ENCODE measurements at places on chromosomes 11 and 22. TPM values are rescaled to one million over a fixed set of nuclear protein-coding genes. Genes with fewer than 3 reads are reported as not detected.

DNA sequence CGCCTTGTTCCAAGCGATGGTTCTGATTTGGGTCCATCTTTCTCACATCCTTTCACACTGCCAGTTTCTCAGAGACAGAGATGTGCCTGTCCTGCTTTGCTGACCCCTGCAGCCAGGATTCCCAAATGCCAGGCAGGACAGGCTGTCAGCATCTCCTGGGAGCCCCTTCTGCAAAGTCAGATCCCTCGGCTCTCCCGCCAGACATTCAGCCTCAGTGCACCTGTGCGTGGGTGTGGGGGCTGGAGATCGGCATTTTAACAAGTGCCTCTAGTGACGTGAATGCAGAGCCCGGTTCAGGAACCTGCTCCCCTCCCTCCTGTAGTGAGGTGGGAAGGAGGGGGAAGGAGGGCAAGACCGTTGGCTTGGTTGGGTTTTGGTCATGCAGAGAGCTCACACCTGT lies 108.9 kb upstream of the FGF3 start:
- H3K4me1 ChIP-seq: peaks cover 2% of the 10 kb centered on the region
- H3K27ac ChIP-seq: no peak overlapping the region

- H3K27me3 ChIP-seq: no peaks in the 10 kb centered on the region
- H3K36me3 ChIP-seq: no peaks in the 10 kb centered on the region
- DNase-seq: no peak
- H3K4me3 ChIP-seq: no peak overlapping the region
- H3K4me1 ChIP-seq: no peaks in the 10 kb centered on the region
These were observed 2.7 kb downstream of the OR51T1 start for GRCh38 chr11:4884361-4884760.

GRCh38 chr22:44286646-44287045 lies 26.1 kb downstream of the SHISAL1 start:
- no peak overlapping the region for H3K4me3 ChIP-seq
- no peaks in the 10 kb centered on the region for H3K36me3 ChIP-seq
- no peak for DNase-seq
- H3K27ac ChIP-seq: no peak overlapping the region

GRCh38 chr11:19868281-19868821 lies 155.7 kb downstream of the NAV2 start:
- no peak overlapping the region for H3K4me3 ChIP-seq
- no peaks in the 10 kb centered on the region for H3K4me1 ChIP-seq

DNA sequence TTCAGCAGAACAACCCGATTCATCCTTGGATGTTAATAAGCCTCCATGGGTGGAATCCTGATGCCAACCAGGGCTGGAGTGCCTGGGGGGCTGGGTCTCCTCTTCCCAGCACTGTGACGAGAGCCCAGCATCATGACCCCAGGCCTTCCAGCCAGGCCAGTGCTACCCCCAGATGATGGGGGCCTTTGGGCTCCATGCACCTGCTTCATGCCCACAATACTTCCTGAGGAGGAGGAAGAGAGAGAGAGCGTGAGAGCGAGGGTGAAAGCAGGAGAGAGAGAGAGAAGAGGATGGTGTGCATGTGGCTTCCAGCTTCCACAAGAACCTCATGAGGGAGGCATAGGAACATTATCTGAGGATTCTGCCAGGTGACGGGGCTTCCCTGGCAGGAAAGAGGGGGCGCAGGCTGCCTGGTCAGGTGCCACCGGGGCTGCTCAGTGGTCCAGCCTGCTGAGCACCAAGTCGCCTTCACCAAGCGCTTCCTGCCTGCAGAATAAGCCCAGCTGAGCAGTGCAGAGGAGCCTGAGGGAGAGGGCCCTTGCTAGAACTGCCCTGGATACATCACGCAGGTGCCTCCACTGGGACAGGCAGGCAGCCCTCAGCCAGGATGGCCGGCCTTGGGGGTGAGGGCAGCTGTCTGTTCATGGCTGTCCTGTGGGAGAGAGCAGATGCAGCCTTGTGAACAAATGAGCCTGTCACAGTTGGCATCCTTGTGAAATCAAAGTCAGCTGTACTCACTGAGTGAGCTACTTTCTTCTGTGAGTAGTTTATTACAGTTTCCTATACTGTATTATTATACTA lies 243.3 kb upstream of the B3GAT1 start:
- no peaks in the 10 kb centered on the region for H3K4me1 ChIP-seq
- no peak overlapping the region for H3K27ac ChIP-seq
- peaks cover 1% of the 10 kb centered on the region for H3K27me3 ChIP-seq
- H3K36me3 ChIP-seq: no peaks in the 10 kb centered on the region
- H3K4me3 ChIP-seq: no peak overlapping the region
- DNase-seq: peak; percentile 14

GRCh38 chr11:119341222-119342022 lies 739 bp upstream of the C1QTNF5 start:
- no peak overlapping the region for H3K27ac ChIP-seq
- peaks cover 37% of the 10 kb centered on the region for H3K27me3 ChIP-seq
- peaks cover 32% of the 10 kb centered on the region for H3K4me1 ChIP-seq

GRCh38 chr22:50672041-50672440 lies 582 bp upstream of the SHANK3 start:
- no peak overlapping the region for H3K27ac ChIP-seq
- H3K27me3 ChIP-seq: peaks cover 55% of the 10 kb centered on the region
- H3K36me3 ChIP-seq: no peaks in the 10 kb centered on the region

- H3K4me1 ChIP-seq: no peaks in the 10 kb centered on the region
- H3K4me3 ChIP-seq: no peak overlapping the region
- peaks cover 6% of the 10 kb centered on the region for H3K27me3 ChIP-seq
- H3K36me3 ChIP-seq: no peaks in the 10 kb centered on the region
- no peak overlapping the region for H3K27ac ChIP-seq
- no peak for DNase-seq
These were observed 21.8 kb upstream of the ABCC8 start for GRCh38 chr11:17498475-17498874.

DNA sequence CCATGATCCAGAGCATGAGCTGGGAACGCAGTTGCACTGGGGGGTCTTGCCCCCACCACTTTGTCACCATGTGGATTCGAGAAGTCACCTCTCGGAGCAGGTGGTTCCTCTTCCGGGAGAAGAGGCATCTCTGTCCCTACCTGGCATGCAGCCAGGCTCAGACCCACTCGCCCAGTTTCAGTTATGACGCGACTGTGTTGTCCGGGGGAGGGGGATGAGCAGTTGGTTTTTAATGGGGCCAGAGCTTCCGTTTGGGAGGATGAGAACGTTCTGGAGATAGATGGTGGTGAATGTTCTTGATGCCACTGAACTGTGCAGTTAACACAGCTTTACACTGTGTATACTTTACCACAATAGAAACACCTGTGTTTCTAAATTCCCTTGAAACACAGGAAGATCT lies 41.5 kb downstream of the DHCR7 start:
- no peaks in the 10 kb centered on the region for H3K36me3 ChIP-seq
- DNase-seq: no peak
- H3K27me3 ChIP-seq: peaks cover 5% of the 10 kb centered on the region
- H3K4me1 ChIP-seq: no peaks in the 10 kb centered on the region

DNA sequence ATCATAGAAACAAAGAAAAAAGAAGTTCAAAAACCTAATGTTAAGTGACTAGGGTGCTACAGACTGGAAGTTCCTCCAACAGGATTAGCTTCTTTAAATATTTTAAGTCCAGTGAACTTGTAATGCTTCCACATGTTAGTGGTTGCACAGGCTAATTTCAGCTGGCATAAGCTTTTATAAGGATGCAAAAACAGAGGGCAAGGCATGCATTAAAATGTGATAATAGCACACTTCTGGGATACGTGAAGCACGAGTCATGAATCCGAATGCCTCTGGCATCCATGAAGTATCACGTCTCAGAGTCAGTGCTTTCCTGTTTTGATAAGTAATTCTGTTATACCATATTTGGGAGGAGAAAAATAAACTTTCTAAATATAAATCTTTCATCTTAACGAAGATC lies 106.8 kb downstream of the DCDC1 start:
- no peak overlapping the region for H3K4me3 ChIP-seq
- H3K4me1 ChIP-seq: no peaks in the 10 kb centered on the region
- no peak for DNase-seq

- no peaks in the 10 kb centered on the region for H3K27me3 ChIP-seq
- no peaks in the 10 kb centered on the region for H3K36me3 ChIP-seq
- H3K4me3 ChIP-seq: no peak overlapping the region
- no peak overlapping the region for H3K27ac ChIP-seq
- no peak for DNase-seq
- no peaks in the 10 kb centered on the region for H3K4me1 ChIP-seq
These were observed 214.1 kb downstream of the FAM76B start for GRCh38 chr11:95575517-95575916.

GRCh38 chr11:107567739-107568335 lies 2.3 kb upstream of the ALKBH8 start:
- DNase-seq: no peak
- H3K27ac ChIP-seq: no peak overlapping the region
- peaks cover 41% of the 10 kb centered on the region for H3K4me1 ChIP-seq
- no peaks in the 10 kb centered on the region for H3K36me3 ChIP-seq

- no peaks in the 10 kb centered on the region for H3K4me1 ChIP-seq
- no peak overlapping the region for H3K4me3 ChIP-seq
- H3K27ac ChIP-seq: no peak overlapping the region
These were observed 512.8 kb downstream of the INSC start for GRCh38 chr11:15627560-15627959.

- H3K4me1 ChIP-seq: peaks cover 26% of the 10 kb centered on the region
- H3K27ac ChIP-seq: peak overlapping the region; percentile 50
- H3K4me3 ChIP-seq: peak overlapping the region; percentile 88
- peaks cover 12% of the 10 kb centered on the region for H3K27me3 ChIP-seq
- DNase-seq: peak; percentile 85
- peaks cover 34% of the 10 kb centered on the region for H3K36me3 ChIP-seq
These were observed 1.1 kb upstream of the CD6 start for GRCh38 chr11:60970369-60970774.

GRCh38 chr22:27226666-27227065 lies 569.3 kb downstream of the MIAT start:
- no peak for DNase-seq
- no peak overlapping the region for H3K27ac ChIP-seq
- H3K36me3 ChIP-seq: no peaks in the 10 kb centered on the region
- H3K27me3 ChIP-seq: no peaks in the 10 kb centered on the region

GRCh38 chr22:37173709-37174108 lies 14.3 kb downstream of the C1QTNF6 start:
- H3K27ac ChIP-seq: no peak overlapping the region
- peaks cover 7% of the 10 kb centered on the region for H3K36me3 ChIP-seq
- H3K4me3 ChIP-seq: no peak overlapping the region
- no peak for DNase-seq
- H3K27me3 ChIP-seq: peaks cover 17% of the 10 kb centered on the region

GRCh38 chr22:29628996-29629902 lies 25.8 kb downstream of the NF2 start:
- no peaks in the 10 kb centered on the region for H3K27me3 ChIP-seq
- no peak overlapping the region for H3K4me3 ChIP-seq
- H3K4me1 ChIP-seq: peaks cover 54% of the 10 kb centered on the region
- no peak overlapping the region for H3K27ac ChIP-seq
- peaks cover 6% of the 10 kb centered on the region for H3K36me3 ChIP-seq

GRCh38 chr11:73219396-73220285 lies 1.6 kb downstream of the P2RY2 start:
- peaks cover 13% of the 10 kb centered on the region for H3K4me1 ChIP-seq
- no peaks in the 10 kb centered on the region for H3K36me3 ChIP-seq
- no peak overlapping the region for H3K27ac ChIP-seq
- H3K27me3 ChIP-seq: peaks cover 30% of the 10 kb centered on the region
- no peak overlapping the region for H3K4me3 ChIP-seq

DNA sequence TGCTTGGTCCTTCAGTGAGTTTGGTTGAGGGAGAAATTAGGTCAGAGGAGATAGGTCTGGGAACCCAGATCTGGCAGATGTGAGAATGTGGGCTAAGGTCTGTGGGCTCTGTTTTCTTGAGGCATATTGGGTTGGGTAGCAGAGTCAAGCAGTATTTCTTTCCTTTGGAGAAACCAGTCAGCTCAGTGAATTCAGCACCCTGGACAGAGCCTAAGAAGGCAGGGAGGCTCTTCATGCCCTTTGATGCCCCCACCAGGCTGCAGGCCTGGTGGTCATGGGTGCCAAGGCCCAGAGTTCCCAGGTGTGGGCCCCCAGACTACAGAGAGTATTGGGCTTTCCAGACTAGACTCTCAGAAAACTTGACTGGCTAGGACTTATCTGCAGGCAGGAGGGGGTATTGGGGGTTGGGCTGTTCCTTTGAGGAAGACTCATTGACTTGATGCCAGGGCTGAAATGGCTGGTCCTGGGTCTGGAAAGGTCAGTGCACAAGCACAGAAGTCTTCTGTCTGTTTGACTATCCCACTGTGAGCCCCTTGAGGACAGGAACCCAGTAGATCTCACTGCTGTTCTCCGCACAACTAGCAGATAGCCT lies 45.3 kb upstream of the NECTIN1 start:
- no peak for DNase-seq
- no peak overlapping the region for H3K27ac ChIP-seq
- no peak overlapping the region for H3K4me3 ChIP-seq
- H3K36me3 ChIP-seq: no peaks in the 10 kb centered on the region

- no peak overlapping the region for H3K27ac ChIP-seq
- H3K36me3 ChIP-seq: no peaks in the 10 kb centered on the region
- H3K4me1 ChIP-seq: no peaks in the 10 kb centered on the region
- H3K4me3 ChIP-seq: no peak overlapping the region
- DNase-seq: no peak
These were observed 63.0 kb upstream of the TTLL12 start for GRCh38 chr22:43249789-43250471.

DNA sequence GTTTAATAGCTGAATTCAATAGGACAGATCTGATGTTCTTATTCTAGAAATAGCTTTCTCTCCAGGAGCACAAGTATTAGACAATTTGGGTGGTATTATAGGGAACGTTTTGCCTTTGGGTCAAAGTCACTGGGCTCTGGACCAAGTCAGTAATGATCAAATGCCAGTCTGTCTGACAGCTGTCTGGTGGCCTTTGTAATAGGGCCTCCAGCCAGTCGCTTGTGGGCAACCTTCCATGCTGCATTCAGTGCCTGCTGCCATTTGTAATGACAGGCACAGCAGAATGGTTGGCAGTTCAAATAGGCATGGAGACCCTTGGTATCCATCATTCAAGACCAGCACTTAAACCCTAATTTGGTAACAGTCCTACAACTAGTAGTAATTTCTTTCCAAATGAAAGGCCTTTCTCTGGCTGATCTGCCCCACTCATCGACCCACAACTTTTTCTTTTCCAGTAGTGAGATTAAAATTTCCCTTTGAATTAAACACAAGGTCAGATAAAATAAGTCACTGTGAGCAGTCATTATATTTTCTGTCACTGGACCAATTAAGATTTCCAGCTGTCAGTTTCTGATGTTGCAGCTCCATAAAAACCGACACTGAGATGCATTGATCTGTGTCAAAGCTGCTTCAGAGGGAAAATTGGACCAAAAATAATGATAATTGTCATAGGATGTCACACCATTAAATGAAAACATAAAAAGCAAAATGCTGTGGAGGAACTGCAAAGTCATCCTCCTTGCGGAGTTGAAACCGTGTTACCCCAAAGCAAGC lies 1038.1 kb downstream of the LRRC4C start:
- no peak overlapping the region for H3K27ac ChIP-seq
- H3K27me3 ChIP-seq: no peaks in the 10 kb centered on the region
- no peak overlapping the region for H3K4me3 ChIP-seq
- no peaks in the 10 kb centered on the region for H3K36me3 ChIP-seq
- H3K4me1 ChIP-seq: no peaks in the 10 kb centered on the region

The SYT8 gene
- total RNA-seq: not detected

The ST14 gene
- total RNA-seq: not detected

The VPREB1 gene
- total RNA-seq: not detected

The SMIM35 gene
- 0.55 TPM for total RNA-seq

The CREB3L1 gene
- not detected for total RNA-seq

The KDELR3 gene
- 0.75 TPM for total RNA-seq

The TRIM48 gene
- total RNA-seq: not detected

The SLC6A5 gene
- total RNA-seq: not detected

The PAX6 gene
- not detected for total RNA-seq

The LMF2 gene
- total RNA-seq: 111 TPM

The INS gene
- total RNA-seq: not detected

The HEPHL1 gene
- not detected for total RNA-seq

The IGSF22 gene
- 2.7 TPM for total RNA-seq
